NCI-H146 (cell line): ENCODE measurements at places on chromosomes 16 and 17.
A peak's percentile ranks its signal among the peaks of the same experiment; 100 is the strongest.

DNA sequence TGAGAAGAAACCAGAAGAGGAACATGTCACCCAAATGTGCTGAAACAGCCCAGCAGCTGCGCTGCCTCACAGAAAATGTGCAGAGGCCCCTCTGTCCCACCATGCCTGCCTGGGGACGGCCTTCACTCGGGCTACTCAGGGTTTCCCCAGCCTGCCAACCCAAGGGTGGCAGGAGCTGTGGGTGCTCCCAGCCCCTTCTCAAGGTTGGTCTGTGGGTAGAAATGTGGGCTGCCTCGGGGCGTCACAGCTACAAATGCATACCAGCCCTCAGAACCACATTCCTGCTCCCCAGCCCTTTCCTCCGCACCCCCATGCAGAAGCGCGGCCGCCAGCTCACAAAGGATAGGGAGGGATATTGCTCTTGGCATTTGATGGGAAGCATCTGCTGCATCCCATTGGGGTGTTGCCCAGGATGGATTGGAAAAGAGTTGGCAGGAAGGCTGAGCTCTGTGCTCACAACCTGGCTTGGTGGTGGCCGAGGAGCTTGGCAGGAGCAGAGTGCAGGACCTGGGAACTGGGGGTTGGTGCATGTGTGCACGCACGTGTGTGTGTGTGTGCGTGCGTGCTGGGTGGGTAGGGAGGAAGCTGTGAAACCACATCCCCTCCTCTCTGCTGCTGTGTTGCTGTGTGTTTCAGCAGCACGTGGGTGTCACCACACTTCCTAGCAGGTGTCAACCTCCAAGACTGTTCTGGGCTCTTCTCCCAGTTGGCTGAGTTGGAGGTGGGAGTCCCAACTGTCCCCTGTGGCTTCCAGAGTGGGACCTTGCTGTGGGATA is 304.4 kb downstream of the SEC14L1 start:
- DNase-seq = no peak

- no peak for DNase-seq
Measured at GRCh38 chr17:35414247-35414646, 18.1 kb downstream of the SLFN12 start.

GRCh38 chr16:64481497-64481896 is 640.4 kb downstream of the CDH11 start:
- no peak for DNase-seq

GRCh38 chr17:36931096-36931696 is 6.1 kb upstream of the LHX1 start:
- no peak for DNase-seq

DNA sequence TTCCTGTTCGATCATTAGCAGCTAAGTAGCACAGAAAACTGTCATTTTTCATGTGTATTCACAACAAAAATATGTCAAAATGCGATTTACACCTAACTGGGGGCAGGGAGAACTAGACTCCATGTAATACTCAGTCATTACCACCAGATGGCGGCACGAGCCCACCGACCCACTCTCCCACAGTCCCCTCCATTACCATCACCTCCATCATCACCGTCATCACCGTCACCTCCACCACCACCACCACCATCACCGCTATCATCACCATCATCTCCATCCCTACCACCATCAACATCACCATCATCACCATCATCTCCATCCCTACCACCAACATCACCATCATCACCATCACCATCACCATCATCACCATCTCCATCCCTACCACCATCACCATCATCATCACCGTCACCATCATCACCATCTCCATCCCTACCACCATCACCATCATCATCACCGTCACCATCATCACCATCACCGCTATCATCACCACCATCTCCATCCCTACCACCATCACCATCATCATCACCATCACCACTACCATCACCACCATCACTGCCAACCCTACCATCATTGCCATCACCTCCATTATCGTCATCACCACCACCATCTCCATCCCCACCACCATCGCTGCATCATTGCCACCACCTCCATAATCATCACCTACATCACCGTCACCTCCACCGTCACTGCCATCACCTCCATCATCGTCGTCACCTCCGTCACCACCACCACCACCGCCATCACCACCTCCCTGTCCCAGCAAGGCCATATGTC is 14.4 kb downstream of the NDUFAF8 start:
- peak; percentile 43 for DNase-seq

- DNase-seq = no peak
Measured at GRCh38 chr16:27634779-27635178, 84.8 kb downstream of the KATNIP start.

GRCh38 chr16:2881783-2882649 is 999 bp upstream of the FLYWCH2 start:
- peak; percentile 46 for DNase-seq

DNA sequence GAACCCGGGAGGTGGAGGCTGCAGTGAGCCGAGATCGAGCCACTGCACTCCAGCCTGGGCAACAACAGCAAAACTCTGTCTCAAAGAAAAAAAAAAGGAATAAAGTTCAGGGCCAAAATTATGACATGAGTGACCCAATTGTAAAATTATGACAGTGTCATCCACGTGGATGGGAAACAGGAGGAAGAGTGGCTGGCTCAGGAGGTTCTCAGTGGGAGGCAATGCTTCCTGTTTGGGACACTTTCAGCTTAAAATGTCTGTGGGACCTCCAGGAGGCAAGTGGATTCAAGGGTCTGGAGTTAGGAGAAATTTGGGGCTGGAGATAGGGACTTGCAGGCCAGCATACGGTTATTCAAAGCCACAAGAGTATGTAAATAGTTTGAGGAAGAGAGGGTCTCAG is 8.0 kb upstream of the STX4 start:
- no peak for DNase-seq

DNA sequence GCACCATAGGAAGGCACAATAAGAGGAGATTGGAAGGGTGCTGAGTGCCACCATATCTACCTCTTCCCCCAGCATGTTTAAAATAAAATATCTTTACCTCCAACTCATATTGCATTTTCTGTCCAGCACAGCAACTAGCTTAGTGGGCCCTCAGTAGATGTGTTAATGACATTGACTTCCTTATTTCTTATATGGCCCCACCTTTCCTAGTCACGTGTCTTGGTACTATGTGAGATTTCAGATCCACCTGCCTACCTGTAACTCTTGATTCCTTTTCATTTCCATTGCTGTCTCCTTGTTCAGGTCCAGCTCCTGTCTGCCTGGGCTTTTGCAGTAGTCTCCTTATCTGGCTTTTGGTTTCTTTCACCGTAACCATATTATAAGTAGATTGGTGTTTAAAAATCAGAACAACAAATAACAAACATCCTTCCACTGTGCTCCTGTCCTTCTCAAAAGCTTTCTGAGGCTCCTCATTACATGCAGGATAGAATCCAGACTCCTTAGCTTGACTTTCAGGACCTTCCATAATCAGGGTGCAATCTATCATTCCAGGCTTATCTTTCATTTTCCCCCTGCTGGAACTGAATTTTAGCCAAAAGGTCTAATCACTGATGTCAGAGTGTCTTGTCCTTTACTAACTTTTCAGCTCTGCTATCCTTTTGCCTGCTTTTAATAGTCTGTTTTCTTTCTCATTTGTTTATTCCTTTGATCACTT is 71.3 kb downstream of the FTO start:
- peak; percentile 1 for DNase-seq

- no peak for DNase-seq
Measured at GRCh38 chr16:83134638-83135037, 507.9 kb downstream of the CDH13 start.
